Hematopoietic multipotent progenitor cell treated with erythropoietin and hydrocortisone succinate and interleukin-3 and kit ligand, for 15 days (in vitro differentiated cells): ENCODE measurements at places on chromosomes 7 and 10.

DNA sequence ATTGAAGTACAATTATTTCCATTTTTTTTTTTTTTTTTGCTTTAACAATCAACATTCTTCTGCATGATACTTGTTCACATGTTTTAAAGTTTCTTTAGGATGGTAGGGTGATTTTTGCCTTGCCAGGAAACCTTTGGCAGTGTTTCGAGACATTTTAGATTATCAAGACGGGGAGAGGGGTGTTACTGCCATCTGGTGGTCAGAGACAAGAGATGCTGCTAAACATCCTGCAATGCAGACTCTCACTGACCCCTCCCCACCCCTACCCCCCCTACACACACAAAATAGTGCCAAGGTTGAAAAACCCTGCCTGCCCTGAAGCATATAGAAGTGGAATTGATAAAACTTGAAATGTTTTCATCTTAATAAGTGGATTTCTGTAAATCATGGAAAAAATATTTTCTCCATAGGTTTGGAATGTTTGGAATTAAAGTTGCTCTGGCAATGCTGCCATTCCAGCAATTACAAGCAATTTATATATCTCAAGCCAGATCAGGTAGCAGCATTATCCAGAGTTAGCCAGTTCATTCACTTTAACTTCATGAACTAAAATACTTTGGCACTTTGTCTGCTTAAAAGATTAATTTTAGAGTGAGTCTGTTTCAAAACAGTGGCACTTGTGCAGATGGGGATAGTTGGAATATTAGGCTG lies 62.1 kb downstream of the SDHAF3 start:
- peak; percentile 62 for DNase-seq

DNA sequence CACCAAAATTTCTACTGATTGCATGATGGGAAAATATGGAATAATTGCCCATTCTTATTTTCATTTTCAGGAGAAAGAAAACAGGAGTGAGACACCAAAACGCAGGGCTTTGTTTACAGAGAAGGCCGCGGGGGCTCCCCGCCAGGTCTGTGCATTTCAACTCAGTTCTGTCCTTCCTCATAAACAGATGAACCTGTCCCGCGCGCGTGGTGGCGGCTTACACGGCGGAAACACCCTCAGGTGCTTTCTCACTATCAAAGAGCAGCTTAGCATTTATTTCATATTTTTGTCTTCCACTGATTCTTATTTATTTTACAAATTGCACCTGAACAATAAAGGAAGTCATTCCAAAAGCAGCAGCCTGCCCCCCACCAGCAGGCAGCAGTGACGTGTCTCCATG lies 579.4 kb downstream of the PTPRN2 start:
- no peak for DNase-seq

DNA sequence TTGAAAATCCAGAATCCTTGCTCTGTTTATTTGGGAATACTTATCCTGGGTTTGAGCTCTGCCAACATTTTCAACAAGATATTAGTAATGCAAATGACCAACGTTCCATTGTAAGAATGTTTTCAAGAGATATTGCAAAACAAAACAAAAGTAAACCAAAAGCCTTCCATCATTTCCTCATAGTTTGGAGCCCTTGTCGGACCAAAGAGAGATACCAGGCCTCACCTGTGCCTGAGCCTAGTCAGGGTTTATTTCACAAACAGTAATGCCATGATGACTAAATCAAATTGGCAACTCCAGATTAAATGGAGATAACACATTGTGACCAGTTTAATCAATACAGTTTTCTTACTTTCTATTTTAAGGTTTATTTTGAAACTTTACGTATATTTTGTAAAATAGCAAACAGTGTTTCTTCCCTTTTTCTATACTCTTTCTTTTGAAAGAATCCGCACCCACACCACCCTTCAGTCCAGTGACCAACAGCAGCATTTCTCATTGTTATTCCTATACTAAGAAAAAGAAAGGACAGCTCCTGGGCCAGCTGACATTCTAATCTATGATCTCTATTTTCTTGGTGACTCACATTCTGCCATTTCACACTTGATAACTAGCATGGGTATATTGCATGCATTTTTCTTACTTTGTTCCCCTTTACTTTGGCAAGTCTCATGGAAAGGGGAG lies 168.5 kb upstream of the MEOX2 start:
- DNase-seq: no peak

GRCh38 chr7:158018098-158018762 lies 569.4 kb downstream of the PTPRN2 start:
- DNase-seq: no peak

DNA sequence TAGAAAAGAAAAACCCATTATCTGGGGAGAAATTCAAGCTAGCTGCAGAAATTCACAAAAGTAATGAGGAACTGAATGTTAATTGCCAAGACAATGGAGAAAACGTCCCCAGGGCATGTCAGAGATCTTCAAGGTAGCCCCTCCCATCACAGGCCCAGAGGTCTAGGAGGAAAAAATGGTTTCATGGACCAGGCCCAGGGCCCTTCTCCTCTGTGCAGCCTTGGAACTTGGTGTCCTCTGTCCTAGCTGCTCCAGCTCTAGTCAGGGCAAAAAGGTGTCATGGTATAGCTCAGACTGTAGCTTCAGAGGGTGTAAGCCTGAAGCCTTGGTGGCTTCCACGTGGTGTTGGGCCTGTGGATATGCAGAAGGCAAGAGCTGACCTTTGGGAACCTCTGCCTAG lies 411.8 kb downstream of the ADRA2A start:
- no peak for DNase-seq

GRCh38 chr10:22222236-22223190 lies 4.7 kb upstream of the EBLN1 start:
- DNase-seq: no peak

- DNase-seq: no peak
Observed at GRCh38 chr10:62620491-62620890, 184.0 kb upstream of the ADO start.

DNA sequence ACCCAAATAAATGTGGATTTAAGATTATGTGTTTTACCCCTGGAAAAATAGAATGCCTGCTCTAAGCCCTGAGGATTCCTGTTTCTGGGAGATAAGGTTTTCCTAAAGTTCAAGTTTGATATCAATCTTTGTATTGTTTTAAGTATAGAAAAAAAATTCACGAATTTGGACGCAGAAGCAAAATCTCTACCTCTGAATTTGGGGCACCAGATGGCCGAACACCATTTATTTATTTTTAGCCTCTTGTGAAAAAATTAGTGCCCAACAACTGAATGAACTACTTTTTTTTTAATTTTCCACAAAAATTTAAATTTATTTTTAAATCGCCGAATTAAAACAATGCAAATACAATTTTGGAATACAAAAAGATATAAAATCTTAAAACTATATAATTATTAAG lies 128.1 kb upstream of the SP4 start:
- DNase-seq: no peak

DNA sequence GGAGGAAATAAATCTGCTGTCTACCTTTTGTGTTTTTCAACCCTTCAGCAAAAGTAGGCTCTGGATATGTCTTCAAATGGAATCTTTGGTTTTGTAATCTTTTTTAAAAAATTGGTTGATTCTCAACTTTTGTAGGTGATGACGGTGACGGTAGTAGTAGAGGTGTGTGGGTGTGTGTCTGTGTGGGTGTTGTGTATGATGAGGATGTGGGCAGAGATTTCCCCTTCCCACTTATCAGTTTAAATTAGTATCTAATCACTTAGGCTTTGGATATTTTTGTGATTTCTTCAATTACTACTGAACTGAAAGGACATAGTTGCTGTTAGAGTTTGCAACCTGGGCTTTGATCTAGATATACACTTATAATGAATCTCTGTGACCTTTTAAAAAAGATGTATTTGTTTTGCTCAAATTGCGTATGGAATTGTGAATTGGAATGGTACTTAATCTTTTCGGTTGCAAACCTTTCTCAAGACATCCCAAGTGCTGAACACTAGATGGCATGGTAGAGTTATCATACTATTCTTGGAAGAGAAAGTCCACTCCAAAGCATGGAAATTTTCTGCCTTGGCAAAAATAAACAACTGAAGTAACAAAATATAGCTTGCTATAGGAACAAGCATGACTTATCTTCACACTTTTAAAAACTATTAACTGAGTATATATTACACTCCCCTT lies 51.9 kb upstream of the A1CF start:
- no peak for DNase-seq

- DNase-seq: no peak
Observed at GRCh38 chr7:13802651-13803050, 186.8 kb downstream of the ETV1 start.

- DNase-seq: no peak
Observed at GRCh38 chr10:31261511-31262311, 57.3 kb upstream of the ZEB1 start.

- peak; percentile 42 for DNase-seq
Observed at GRCh38 chr7:92832534-92833023, 3.8 kb downstream of the CDK6 start.

GRCh38 chr7:131000873-131001272 lies 266.9 kb upstream of the KLF14 start:
- DNase-seq: no peak
